Hepatic stellate cell (primary cell): ENCODE measurements at places on chromosomes 6 and 20.

DNA sequence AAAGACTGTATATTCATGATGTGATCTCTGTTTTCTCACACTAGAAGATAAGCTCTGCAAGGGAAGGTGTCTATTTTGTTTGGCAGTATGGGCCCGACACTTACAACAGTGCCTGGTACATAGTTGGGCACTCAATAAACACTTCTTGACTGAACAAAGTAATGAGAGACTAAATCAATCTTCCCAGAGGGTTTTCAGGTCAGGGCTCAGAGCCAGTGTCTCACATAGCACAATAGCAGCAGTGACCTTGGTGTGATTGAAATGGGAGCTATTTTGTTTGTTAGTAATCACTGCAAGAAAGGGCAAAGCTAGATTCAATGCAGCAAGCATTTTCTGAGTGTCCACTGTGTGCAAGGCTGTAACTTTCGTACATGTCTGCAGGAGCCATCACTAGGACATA is 26.4 kb upstream of the GCM1 start:
- DNase-seq = no peak

DNA sequence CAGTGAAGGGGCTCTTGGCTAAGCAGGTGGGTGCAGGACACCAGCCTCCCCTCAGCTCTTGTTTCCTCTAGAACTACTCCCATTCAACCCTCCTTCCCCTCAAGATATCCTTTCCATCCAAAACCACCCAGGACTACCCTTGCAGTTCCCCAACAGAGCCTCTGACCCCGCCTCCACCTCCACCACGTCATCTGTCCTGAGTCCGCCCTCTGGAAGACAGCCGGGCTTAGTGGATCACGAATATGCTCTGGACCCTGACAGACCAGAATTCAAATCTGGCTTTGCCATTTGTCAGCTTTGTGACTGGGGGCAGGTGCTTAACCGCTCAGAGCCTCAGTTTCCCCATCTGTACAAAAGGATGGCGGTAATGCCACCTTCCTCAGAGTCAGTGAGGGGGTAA is 31.4 kb downstream of the TFEB start:
- no peak for DNase-seq

DNA sequence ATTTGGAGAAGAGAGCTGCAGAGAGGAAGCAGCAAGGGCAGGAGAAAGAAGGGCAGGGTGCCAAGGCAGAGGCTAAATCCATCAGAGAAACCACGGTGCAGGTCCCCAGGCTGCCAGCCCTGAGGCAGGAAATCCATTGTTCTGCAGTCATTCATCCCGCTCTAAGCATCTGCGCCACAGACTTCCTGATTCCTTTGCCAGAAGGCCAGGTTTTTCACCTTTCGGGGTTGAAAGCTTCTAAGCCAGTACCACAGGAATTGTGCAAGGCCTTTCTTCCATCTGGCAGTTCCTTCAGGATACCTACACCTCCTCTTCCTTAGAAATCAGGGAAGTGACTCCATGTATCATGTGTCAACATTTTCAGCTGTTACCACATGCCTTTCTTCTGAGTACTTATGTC is 45.6 kb downstream of the ADGRF5 start:
- DNase-seq = no peak

- no peak for DNase-seq
Measured at GRCh38 chr6:84263557-84263956, 36.1 kb upstream of the CEP162 start.

DNA sequence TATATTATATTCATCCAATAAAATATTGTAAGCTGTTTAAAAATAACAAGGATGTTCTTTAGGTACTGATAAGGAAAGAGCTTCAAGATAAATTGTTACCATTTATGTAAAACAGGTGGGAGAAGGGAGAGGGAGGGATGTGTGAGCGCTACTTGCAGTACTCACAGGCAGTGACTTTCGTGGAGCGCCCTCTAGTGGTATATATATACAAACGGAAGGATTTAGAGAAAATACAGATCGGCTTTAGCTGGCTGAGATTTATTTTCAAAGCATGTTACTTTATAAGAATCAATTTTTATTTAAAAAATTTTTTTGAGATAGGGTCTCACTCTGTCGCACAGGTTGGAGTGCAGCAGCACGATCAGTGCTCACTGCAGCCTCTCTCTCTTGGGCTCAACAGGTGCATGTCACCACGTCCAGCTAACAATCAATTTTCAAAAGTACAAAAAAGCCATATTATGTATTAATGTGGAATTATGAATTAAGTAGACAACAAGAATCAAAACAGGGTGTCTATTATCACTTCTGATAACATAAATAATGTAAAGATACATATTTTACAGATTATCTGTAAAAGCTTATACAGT is 3.3 kb upstream of the MOG start:
- peak; percentile 62 for DNase-seq

- DNase-seq = no peak
Measured at GRCh38 chr20:576156-576555, 32.6 kb upstream of the CSNK2A1 start.
